ENCODE measurements at places on chromosomes 1 and 21.

GRCh38 chr1:207848234-207848633, 62.7 kb downstream of the CD34 start:
- DNase-seq, result no peak

DNA sequence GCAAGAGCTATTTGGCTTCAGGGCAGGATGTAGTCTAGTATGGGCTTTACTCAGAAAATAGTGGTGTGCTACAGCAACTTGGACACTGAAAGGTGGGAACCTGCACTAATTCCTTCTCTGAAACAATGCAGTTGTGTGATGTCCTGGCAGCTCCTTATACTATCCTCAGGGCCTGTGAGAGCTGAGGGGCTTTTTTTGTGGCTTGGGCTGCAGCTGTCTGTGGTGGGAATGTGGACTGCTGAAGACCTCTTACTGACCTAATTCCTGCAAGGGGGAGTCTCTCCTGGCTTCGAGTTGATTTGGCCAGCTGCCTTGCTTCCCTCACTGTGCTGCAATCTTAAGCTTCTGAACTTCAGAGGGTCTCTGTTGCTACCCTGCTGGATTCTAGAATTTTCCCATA, 22.3 kb upstream of the CHODL start:
- DNase-seq, result no peak

DNA sequence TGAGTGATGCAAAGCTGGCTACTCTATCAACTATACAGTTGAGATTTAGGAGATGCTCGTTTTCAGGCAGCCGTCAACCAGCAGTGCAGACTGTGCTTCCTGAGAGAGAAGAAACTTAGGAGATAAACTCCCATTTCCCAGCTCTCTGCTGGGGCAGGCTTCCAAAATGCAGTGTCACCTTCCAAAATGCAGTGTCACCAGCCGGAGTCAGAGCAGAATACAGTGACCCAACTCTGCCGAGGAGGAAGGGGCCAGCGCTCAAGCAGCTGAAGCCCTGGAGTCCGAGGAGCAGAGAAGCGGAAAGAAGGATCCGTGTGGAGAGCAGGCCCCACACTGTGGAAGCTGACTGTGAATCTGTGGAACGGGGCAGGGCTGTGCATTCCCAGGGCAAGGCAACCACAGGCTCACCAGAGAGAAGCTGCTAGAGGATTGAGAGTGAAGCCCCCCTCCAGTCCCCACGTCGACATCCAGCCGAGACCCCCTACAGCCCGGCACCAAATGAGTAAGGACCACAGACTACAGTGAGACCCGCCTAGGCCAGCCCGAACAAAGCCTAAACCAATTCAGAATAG, 703 bp upstream of the KRTAP12-1 start:
- DNase-seq, result no peak

DNA sequence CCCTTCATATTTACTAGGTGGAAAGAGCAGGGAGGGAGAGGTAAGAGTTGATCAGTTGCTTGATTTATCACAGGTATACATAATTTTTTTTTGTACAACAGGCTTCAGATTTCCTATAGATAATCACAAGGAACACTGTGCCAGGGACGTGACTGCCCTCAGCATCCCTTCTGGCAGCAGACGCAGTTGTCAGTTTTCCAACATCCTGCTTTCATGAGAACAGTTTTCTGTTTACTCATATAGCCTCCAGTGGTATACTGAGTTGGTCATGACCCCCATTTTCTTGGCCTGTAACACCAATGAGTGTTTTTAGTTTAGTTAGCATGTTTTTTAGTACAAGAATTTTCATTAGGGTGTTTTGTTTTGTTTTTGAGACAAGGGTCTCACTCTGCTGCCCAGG, 37.9 kb upstream of the PTPRF start:
- DNase-seq, result no peak

GRCh38 chr1:185033686-185034085, 11.7 kb upstream of the RNF2 start:
- DNase-seq, result no peak

- no peak for DNase-seq
Measured at GRCh38 chr1:168939110-168939946, 167.2 kb upstream of the ATP1B1 start.
